BJ (cell line): ENCODE measurements at places on chromosomes 4 and X. TPM values are rescaled to one million over a fixed set of nuclear protein-coding genes. Genes with fewer than 3 reads are reported as not detected.

DNA sequence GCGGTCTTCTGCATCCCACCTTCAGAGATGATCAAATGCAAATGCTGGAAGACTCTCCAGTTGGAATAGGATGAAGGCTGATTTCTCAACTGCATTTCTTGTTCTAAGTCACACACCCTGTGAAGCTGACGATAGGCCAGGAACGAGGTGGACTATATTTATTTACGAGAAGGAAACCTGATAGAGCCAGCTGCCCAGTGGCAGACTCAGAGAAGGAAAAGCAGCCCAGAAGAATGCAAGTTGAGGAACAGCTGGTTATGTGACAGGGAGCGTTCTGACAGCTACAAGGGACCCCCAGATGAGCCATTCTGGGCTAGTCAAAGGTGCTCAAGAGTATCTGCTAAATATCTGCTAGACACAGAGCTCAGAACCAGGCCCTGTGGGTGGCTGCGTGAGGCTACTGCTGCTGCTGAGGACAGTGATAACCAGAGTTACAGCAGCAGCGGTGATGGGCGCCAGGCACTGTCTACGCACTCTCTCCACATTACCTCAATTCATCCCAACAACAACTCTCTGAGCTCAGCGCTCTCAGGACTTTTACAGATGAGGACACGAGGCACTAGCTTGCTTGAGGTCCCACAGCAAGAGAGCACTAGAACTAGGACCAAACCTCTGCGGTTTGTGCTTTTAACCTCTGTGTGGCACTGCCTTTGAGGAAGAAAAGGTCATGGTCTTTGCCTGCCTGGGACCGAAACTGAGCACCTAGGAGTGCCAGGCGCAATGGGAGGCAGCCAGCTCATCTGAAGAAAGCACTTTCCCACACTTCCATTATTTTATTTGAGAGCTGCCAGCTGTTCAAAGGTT, 69.0 kb downstream of the GATB start:
- DNase-seq, result no peak

DNA sequence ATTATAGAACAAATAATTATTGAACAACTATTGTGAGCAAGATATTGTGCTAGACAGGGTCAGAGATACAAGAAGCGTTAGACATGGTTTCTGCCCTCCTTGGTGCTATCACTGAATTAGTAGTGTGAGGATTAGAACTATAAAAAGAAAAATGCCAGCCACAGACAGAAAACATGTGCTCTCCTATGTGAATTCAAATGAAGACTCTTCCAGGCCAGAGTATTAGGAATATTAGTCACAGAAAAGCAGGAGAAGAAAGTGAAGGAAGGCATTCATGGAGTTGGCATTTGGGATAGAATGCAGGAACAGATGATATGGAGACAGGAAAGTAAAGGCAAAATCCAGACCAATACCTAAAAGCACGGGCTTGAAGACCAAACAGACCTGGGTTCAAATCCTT, 179.6 kb upstream of the TENM3 start:
- no peak for DNase-seq

GRCh38 chr4:20443015-20443805, 191.5 kb downstream of the SLIT2 start:
- DNase-seq, result no peak

Gene ANXA10
- 0.09 TPM in 1 of 2 replicates, not detected in the other for polyA plus RNA-seq

Gene GUCY1A1
- polyA plus RNA-seq, result 0.23 and 0.38 TPM in 2 replicates
